LNCaP clone FGC (cell line): ENCODE measurements at places on chromosomes 4 and X.

DNA sequence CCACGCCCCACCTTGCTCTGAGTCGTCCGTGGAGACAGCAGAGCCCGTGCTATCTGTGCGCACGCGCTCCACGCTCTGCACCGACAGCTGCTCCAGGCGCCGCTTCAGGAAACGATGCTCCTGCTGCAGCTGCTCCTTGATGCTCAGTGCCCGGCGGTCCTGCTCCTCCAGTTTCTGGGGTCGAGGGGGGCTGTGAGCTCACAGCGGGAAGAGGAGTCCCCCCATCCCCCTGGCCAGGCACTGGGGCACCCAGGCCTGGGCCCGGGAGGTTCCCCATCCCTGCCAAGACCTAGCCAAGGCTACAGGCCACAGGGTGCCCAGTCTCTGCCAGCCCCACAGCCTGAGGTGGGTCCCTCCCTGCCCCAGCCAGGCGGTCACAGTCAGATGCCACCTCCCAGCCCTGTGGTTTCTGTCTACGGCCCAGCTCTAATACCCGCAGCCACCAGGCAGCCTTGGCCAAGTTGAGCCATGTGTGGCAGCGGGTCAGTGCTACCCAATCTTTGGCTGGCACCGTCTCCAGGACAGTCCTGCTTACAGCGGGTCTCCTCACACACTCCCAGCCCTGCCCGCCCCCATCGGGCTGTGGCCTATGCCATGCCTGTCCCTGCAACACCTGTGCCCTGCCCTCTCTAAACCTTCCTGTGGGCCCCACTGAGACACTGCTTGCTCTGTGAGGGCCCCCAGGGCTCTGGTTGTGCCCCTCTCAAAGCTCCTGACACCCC lies 9.3 kb upstream of the HAUS3 start:
- no peak for DNase-seq

GRCh38 chrX:123818243-123818642 lies 41.6 kb upstream of the XIAP start:
- DNase-seq, result no peak

- no peak for DNase-seq
These were observed 33.1 kb downstream of the KDM6A start for GRCh38 chrX:44906041-44906440.

DNA sequence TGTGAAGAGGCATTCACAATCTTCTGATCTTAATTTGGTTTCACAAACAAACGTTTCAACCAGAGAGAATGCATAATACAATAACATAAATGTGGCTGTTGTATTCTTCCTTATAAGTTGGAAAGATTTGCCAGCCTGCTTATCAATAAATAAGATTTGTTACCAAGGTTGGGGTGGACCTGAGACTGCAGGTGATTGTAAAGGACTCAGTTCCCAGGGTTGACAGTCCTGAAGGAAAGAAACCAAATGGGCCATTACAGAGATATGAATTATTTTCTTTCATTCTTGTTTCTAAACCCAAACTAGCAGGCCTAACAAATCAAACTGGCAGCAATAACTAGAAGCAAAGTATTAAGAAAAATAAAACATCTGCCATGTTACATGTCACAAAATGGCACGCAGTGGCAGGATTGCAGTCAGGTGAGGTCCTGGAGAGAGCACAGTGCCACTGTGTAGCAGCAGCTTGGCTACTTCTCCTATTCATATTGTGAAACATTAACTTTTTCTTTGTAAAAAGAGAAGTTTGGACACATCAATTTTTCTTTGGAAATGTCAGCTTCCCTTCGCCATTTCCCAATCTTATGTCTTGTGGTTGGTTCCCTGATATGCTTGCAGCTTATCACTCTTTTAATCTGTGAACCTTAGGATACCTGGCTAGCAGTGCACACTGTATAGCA lies 133.8 kb upstream of the EMCN start:
- no peak for DNase-seq

DNA sequence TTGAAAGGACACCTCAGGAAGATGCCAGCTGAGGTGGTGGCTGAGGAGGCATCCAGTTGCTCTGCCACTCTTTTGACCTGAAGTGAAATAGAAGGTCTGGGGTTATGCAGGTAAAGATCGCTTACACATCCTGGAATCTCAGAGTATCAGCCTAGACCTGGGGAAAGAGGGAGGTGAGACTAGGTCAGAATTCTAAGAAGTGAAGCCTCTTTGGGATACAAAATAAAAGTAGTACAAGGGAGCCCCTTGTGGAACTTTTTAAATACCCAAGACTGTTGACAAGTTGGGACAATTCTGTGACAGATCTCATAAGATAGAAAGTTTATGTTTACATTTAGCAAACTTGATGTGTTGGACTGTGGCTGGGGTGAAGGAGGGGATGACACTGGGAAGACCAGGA lies 263.1 kb downstream of the SPRY1 start:
- no peak for DNase-seq

- DNase-seq, result no peak
These were observed 107.4 kb upstream of the TSPAN5 start for GRCh38 chr4:98765771-98766170.

GRCh38 chr4:64250061-64250460 lies 159.2 kb downstream of the TECRL start:
- DNase-seq, result no peak

- DNase-seq, result no peak
These were observed 8.7 kb downstream of the GAGE10 start for GRCh38 chrX:49312176-49312575.

DNA sequence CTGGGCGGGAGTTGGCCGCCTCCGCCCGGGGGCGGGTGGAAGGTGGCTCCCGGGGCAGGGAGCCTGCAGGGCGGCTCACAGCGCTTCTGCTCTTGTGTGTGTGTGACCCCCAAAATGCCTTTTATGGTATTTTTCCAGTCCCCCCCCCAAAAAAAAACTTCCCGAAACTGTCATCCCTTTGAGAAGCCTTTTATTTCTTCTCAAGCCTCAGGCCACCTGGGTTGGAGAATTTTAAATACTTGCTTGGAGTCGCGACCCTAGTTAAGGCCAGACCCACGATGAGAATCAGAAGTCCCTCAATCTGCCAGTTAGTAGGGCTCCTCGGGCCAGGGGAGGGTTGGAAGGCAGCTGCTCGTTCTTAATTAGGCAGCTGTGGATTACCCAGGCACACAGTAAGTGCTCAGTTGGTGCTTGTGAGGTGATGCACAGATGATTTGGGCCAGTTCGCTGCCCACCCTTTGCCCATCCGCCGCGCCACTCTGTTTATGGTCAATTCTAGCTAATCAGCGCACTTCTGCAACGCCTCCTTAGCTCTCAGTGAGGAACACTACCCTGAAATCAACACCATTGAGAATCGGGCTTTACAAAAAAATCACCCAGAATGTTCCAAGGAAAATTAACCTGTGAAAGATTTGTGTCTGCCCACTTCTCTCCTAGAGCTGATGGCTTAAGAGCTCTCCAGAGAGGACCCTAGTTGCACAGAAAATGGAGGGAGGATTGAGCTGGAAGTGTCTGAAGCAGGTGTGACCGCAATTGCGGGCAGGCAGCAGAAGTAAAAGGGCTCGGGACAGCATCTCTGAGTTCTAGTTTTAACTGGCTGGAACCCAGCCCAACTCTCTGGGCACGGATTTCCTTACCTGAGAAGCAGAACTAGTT lies 648 bp upstream of the SCD5 start:
- DNase-seq, result peak; percentile 33

DNA sequence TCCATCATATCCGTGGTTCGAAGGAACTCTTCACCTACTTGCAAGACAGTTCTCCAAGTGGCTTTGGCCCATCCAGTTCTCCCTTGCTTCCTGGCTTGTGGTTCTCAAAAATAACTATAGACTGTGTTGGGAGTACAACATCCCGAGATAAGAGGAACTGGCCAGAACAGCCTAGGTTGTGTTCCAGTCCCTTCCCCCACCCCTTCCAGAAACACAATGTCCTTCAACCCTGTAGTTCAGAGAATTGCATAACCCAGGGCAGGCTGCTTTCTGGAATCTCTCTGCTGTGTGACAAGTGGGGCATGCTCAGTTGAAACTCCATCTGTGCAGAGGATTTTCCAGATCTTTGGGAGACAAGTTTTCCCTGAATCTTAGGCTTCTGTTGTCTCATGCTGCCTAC lies 206.5 kb downstream of the PCDH10 start:
- no peak for DNase-seq

- no peak for DNase-seq
These were observed 210.8 kb downstream of the ARHGAP10 start for GRCh38 chr4:147942729-147943128.

GRCh38 chr4:22129454-22130029 lies 181.0 kb upstream of the KCNIP4 start:
- DNase-seq, result peak; percentile 6

DNA sequence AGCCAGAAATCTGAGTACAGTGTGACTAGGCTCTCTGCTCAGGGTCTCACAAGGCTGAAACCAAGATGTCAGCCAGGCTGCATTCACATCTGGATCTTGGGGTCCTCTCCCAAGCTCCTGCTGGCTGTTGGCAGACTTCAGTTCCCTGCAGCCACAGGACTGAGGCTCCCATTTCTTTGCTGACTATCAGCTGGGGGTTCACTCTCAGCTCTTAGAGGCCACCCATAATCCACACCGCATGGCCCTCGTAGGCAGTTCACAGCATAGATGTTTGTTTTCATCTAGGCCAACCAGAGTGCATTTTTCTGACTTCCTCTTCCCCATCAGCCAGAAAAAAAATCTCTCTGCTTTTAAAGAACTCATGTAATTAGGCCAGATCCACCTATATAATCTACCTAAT lies 8.2 kb upstream of the WDR44 start:
- no peak for DNase-seq

DNA sequence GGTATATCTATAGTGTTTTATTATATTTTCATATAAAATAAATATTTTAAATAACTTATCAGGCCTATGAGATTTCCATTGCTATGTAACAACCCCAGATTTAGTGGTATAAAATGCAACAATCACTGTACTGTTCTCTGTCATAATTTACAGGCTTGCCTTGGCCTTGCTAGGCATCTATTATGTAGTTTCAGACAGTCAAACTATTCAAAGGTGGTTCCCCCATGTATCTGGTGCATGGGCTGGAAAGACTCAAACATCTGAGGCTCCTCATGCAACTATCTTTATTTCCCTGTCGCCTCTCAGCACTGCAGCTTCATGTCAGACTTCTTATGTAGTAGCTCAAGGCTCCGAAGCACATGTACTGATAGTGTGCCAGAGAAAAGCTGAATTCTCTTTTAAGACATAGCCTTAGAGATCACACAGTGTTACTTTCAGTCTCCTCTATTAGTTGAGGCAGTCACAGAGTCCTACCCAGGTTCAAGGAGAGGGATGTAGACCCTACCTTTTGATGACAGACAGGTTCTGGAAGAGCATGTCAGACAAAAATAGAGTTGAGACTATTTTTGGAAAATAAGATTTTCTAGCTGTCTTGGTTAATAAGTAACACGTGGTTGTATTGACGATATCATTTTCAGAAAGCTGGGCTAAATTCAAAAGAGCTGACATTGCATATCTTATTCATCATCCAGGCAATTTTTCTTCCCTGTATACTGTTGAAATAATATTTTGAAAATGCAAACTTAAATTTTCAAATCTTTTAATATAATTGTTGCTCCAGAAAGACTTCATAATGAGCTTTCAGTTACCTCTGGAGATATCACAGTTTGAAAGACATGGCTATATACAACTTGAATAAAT lies 19.4 kb downstream of the MTTP start:
- DNase-seq, result no peak

GRCh38 chrX:145687146-145687545 lies 130.5 kb upstream of the SLITRK2 start:
- no peak for DNase-seq

- DNase-seq, result no peak
These were observed 21.9 kb downstream of the SEC24D start for GRCh38 chr4:118814058-118814457.

DNA sequence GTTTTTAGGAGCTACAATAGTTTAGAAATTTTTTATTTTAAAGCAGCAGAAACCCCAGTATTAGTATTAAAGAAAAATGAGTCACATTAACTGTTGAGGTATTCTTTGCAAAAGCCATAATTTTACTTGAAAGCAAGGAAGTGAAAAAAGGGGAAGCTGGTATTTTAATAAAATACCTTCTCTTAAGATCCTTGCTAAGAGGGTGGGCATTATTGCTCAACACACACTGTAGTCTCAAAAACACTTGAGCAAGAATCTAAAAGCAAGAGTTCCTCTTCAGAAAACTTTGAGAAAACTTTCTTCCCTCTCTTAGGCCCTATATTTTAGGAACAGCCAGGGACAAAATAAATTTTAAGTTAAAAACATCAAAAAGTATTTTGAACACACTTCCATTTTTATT lies 259.4 kb upstream of the DIAPH2 start:
- no peak for DNase-seq

GRCh38 chr4:119136546-119136945 lies 914 bp downstream of the MYOZ2 start:
- DNase-seq, result no peak

DNA sequence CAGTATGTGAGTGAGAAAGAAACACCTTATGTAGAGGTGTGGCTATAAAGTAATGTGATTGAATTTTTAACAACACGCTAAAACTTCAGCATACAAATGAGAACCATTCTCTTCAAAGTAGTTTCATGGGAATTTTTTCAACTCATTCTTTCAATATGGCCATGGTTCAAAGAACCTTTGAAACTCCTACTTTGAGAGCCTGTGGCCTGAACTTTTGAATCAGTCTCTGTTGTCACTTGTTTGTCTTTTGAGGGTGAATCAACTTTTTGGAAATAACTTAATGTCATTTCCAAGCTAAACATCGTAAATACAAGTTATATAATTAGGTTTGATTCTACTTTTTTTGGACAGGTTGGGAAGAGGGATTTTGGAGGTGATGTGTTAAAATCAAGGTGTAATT lies 49.9 kb upstream of the CASK start:
- no peak for DNase-seq

DNA sequence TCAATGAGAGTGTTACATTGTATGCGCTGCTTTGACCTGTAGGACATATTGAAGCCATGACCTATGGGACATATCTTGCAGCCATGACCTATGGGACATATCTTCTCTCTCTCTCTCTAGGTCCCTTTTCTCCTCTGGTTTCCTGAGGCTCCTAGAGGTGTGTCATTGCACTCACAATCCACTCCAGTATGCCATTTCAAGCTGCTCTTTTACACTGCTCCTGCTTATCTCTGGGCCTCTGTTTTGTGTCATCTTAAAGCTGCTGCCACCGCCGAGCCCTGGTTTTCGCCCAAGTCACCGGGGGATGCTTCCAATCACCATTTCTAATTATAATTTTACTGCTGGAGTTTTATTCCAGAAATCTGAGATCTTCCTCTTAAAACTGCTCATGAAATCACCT lies 336.1 kb downstream of the GALNTL6 start:
- no peak for DNase-seq

- no peak for DNase-seq
These were observed 293.9 kb downstream of the ARAP2 start for GRCh38 chr4:35950442-35950841.

- DNase-seq, result no peak
These were observed 1.9 kb downstream of the SEC24D start for GRCh38 chr4:118834070-118834469.

GRCh38 chrX:40849906-40850823 lies 114.8 kb upstream of the MED14 start:
- DNase-seq, result no peak

DNA sequence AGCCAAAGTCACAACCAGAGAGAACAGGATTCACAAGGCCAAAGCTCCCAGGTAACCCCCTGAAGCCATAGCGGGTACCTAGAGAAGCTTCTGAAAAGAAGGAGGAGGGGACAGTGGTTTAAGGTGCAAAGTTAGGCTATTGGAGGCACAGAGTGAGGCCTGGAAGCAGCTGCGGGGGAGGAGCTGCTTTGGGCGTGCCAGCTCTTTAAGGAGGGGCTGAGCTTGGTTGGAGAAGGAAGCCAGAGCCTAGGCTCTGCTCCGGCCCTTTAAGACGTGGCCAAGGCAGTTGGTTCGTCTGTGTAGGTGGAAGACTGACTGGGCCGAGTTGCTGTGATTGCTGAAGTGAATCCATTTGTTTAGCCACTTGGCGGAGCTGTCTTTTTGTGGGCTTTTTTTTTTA lies 1.5 kb downstream of the KLF8 start:
- no peak for DNase-seq
